HT-29 (cell line): ENCODE measurements at places on chromosomes 3 and 15.

DNA sequence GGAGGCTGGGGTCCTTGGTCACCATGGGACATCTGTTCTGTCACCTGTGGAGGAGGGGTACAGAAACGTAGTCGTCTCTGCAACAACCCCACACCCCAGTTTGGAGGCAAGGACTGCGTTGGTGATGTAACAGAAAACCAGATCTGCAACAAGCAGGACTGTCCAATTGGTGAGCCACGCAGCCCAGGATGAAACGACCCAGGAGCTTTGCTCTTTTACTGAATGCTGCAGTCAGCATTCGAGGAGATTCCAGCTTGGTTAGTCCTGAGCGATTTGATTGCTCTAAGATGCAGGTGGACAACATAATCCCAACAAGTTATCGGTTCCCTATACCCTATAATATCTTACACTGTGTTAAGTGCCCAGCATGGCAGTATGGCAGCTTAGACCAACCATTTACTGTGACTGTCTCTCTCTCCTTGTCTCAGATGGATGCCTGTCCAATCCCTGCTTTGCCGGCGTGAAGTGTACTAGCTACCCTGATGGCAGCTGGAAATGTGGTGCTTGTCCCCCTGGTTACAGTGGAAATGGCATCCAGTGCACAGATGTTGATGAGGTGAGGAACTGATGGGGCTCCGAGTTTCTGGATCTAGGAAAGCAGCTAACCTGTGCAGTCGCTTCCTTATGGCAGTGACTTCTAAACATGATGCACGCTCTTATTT lies 7.8 kb downstream of the THBS1 start:
- no peak for DNase-seq

DNA sequence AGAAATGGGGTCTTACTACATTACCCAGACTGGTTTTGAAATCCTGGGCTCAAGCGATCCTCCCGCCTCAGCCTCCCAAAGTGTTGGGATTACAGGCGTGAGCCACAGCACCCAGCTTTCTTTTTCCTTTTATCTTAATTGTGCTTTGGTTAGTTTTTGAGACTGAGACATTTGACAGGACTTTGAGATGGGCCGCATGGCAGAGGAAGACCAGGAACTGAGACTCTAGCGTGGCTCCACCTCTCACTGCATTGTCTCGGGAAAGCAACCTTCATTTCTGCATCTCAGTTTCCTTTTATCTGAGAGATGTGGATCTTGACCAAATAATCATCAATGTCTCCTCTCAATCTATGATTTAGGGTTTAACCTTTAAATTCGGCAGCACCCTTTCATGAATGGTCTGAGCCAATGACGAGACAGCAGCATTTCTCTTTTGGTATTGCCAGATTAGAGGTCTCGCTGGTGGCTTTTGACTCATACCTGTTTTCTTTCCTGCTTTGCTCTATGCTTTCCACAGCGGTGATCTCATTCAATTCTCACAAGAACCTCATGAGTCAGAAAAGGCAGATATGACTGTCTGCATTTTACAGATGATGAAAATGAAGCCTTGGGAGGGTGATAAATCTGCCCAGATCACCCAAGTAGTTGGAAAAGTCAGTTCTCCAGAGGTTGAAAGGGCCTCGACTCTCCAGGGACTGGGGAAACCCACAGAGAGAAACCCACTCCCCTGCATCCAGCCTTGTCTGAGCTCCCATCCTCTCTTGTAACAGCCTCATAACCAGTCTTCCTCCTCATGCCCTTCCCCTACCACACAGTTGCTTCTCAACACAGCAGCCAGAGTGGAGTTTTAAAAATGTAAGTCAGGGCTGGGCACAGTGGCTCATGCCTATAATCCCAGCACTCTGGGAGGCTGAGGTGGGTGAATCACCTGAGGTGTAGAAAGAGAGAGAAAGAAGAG lies 84.8 kb upstream of the FOXB1 start:
- no peak for DNase-seq

GRCh38 chr3:182740710-182741109 lies 52.6 kb upstream of the ATP11B start:
- peak; percentile 86 for DNase-seq

- DNase-seq: no peak
These were observed 189.2 kb downstream of the LPP start for GRCh38 chr3:188342991-188343732.

DNA sequence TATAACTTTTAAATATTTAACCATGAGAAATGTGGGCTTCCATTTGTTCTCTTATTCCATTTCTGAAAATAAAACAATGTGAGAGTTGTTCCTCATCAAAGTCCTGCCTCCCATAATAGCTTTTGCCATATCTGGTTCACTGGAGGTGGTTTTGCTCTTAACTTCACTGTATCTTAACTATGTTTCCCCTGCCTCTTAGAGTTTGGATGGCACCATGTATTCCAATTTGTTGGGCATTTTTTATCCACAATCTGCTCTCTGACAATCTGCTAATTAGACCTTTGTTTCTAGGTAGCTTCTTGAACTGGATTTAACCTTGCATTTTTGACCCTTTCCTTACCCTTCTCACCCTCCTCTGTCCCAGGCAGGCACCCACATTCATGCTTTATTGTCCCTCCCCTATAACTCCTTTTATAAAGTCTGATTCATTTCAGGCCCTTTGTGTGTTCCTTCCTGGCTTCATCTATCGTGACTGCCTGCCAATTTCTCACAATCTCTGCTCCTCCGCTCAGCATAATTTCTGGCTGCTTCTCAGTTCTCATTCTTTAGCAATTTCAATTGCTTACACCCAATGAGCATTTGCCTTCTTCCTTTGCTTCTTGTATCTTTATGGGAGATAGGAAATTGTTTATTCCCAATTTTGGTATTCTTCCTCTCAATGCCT lies 144.2 kb upstream of the ARHGEF26 start:
- no peak for DNase-seq

DNA sequence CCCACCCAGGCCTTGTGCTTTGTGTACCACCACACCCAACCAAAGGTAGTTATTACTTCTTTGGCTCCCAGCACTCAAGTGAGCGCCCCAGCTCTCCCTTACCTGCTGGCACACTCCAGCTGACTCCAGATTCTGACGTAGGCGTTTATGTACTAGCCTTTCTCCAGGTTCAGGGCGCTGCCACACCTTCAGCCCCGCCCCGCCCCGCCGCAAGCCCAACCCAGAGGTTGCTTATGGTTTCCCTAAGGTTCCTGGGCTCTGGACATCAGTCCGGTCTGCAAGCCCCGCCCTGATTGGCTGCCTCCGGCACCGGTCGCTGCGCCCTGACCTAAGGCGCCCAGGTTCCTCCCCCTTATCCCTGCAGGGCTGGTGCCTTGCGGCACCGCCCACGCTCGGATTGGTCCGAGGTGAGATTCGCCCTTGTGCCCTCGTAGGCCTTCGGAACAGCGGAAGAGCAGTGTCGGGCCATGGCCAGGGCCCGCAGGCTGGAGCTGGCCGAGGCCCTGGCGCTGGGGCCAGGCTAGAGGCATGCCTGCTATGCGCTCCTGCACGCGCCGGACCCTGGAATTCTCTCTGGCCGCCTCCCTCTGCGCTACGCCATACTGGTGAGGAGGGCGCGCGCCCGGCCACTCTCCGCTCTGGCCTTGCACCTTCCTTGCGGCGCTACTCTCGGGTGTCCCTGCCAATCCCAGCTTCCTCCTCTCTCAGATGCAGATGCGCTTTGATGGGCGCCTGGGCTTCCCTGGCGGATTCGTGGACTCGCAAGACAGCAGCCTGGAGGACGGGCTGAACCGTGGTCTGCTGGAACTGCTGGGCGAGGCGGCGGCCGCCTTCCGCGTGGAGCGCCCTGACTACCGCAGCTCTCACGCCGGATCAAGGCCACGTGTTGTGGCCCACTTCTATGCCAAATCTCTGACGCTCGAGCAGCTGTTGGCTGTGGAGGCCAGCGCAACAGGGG lies 19.8 kb upstream of the NUDT16 start:
- peak; percentile 95 for DNase-seq

DNA sequence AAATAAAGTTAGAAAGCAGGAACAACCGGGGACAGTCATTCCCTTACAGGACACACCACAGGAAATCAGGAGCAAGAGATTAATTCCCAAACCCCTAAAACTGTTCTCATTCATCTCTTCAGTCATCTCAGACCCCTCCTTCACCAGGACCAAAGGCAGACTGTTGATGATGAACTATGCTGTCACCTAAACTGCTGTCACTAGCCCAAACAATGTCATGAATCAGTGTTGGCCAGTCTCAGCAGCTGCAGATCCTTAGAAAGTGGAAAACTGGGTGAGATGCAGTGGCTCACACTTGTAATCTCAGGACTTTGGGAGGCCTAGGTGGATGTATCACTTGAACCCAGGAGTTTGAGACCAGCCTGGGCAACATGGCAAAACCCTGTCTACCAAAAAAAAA lies 909.6 kb downstream of the ROBO1 start:
- no peak for DNase-seq

DNA sequence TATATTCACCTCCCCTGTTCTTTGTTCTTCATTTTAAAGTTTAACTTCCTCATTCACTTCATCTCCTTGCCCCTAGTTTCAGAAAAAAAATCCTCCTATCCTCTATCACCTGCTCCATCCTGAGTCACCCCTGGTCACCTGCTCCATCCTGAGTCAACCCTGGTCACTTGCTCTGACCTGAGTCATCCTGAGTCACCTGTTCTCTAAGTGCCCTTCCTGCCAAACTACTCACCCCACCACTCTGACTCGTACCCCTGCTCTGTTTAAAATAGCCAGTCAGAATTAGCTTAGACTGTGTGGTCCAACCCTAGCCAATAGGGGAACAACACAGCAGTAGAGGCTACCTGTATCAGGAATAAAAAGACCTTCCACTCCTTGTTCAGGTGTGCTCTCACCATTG lies 716.9 kb downstream of the ZBBX start:
- DNase-seq: no peak

DNA sequence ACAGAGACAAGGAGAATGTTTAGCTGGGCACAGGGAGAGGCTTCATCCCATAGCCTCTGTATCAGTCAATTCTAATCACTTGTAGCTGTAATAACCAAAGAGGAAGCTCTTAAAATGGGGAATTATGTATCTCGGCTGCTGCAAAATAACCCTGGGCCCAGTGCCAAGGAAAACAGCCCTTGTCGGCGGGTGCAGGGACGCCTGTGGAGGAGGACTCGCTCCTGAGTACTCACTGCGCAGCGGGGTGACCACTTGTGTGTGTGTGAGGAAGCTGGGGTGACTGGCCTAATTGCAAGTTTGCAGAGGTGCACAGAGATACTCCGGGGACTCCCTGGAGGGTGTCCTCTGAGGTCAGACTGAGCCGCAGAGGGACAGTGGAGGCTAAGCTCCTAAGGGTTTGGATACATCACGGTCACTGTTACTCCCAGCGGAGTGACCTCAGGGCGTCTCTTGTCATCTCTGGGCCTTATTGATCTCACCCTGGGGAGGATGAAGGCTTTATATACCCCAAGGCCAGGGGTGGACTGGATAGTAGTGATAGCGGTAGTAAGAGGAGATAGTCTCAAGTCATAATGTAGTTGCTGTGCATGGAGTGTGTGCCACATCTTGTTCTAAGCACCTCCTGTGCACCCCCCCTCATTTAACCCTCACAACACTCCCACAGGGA lies 37.2 kb downstream of the SLC6A6 start:
- DNase-seq: peak; percentile 52

- DNase-seq: no peak
These were observed 14.2 kb downstream of the CMTM7 start for GRCh38 chr3:32405711-32406323.

DNA sequence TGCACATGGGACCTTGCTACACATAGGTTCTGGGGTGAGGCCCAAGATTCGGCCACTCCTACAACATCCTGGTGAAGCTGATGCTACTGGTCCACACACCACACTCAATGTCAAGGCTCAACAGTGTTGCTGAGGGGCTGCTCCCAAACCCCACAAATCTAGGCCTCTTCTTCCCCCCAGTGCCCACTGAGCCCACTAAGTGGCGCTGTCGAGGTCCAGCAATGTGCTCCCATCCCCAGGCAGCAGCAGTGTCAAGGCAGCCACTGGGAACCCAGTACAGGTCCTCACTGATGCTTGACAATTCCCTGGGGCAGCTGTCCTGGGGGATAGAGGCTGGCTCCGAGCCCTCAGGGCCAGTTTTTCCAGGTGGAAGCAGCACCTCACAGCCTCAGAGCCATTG lies 21.5 kb downstream of the SCN5A start:
- peak; percentile 17 for DNase-seq

- no peak for DNase-seq
These were observed 4.6 kb downstream of the MCCC1 start for GRCh38 chr3:183094711-183095110.

- DNase-seq: no peak
These were observed 84.5 kb downstream of the VGLL4 start for GRCh38 chr3:11558918-11559815.

DNA sequence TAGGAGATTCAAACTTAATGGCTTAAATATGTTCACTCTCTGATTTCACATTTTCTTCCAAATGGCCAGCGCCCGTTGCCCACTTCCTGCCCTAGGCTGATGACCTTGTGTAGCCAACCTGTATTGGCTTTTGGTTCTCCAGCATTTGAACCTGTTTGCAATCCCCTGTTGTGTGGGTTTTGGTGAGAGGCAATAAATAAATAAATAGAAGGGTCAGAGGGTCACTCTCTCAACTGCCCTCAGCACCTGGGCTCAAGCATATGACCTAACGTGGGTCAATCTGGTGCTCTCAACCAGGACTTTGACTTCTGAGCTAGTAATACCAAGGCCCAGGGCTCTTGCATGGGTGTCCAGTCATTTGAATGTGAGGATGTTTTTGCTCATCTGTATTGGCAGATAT lies 1.8 kb upstream of the SRP14 start:
- DNase-seq: no peak

DNA sequence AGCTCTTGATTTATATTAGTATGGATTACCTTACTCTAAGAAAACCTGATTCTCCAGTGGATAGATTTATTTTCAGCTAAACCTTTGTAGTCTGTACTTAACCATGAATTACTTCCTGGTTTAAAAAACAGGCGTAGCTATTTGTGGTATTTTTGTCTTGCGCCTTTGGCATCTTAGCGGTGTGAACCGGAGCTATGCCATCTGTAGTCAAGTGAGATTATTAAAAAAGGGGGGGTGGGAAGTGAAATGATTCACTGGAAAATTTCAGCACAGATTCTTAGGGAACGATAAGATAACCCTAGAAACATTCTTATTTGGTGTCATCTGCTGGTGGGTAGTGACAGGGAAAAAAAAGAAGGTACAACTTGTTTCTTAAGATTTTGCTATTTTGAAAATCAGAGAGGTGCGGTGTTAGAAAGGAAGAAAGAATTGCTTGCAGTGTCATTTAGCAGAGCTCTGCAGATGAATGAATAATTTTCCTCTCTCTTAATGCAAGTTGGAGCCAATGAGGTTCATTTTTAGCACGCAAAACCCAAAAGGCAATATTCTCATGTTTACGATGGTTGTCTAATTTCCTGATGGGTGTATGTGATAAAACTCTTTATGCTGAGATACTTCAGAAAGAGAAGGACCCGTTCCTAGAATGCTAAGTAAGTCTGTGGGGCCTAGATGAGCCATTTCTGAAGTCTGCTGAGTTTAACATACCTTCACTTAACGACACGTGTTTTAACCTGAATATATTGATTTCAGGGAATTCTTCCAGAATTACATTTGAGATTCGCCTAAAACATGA lies 44.0 kb downstream of the PSMD6 start:
- DNase-seq: peak; percentile 29

- DNase-seq: peak; percentile 22
These were observed 52.4 kb upstream of the BLM start for GRCh38 chr15:90664650-90665287.

- DNase-seq: no peak
These were observed 192.9 kb upstream of the EIF1B start for GRCh38 chr3:40116478-40117177.
